ENCODE measurements at places on chromosomes 11 and 22.

- DNase-seq: no peak
Measured at GRCh38 chr11:27234043-27234668, 128.9 kb downstream of the CCDC34 start.

GRCh38 chr11:116913000-116913399 is 75.6 kb upstream of the APOA1 start:
- no peak for DNase-seq

GRCh38 chr11:117144477-117145392 is 648 bp downstream of the PAFAH1B2 start:
- DNase-seq: peak; percentile 77

DNA sequence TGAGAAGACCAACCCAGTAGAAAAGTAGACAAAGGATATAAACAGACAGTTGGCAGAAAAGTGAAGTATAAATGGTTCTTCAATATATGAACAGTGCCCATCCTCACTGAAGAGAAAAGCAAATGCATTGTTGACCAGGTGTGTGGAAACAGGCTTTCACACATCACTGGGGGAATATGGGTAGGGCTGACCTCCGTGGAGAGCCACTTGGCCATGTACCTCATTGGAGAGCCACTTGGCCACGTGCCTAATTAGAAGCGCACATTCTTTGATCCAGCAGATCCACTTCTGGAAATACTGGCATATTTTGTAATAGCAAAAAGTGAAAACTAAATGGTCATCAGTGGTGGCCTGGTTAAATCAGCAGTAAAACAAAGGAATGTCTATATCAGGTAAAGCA is 43.2 kb downstream of the PPP6R3 start:
- DNase-seq: no peak

DNA sequence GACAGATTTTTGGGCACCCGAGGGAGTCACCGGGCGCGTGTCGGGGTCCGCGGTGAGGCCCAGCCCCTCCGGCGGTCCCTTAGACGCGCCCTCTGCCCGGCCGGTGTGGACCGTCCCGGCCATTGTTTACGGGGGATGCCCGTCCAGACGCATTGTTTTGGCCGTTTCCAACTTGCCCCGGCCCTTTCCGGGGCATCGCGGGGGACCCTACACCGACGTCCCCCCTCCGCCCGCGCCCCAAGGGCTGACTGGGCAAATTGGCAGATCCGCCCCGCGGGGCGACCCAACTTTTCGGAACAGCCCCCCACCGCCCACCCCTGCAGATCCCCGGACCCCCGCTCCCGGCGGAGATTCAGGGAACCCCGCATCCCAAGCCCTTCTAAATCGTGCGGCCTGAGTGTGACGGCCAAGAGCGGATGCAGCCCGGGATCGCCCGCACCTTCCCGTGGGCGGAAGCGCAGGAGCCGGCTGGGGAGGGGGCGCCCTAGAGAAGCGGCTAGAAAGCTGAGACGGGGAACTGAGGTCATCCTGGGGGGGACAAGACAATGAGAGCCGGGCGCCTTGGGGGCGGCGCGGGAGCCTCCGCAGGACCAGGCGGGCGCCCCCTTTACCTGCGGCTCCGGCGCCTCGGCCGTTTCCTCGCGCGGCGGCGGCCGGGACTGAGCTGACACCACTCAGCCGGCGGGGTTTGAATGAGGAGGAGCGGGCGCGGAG is 17.1 kb upstream of the CCT8L2 start:
- DNase-seq: no peak

DNA sequence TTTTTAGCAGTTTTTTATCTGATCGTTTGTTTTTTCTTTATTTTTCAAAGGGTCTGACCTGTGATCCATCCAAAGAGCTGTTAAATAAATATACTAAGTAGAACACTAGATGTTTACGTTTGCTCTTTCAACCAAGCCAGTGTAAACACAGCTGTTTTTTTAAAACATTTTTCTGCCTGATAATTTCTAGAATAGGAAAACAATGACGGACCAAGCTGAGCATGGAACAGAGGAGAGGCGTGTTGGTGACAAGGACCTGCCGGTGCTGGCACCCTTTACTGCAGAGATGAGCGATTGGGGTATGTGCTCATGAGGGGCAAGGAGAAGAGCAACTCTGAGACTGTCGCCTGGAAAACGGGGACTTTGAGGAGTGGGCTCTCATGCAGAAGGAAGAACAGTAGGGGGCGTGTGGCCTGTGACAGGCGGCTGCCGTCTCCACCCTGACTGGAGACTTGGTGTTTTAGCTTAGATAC is 28.6 kb upstream of the PANX2 start:
- DNase-seq: no peak

DNA sequence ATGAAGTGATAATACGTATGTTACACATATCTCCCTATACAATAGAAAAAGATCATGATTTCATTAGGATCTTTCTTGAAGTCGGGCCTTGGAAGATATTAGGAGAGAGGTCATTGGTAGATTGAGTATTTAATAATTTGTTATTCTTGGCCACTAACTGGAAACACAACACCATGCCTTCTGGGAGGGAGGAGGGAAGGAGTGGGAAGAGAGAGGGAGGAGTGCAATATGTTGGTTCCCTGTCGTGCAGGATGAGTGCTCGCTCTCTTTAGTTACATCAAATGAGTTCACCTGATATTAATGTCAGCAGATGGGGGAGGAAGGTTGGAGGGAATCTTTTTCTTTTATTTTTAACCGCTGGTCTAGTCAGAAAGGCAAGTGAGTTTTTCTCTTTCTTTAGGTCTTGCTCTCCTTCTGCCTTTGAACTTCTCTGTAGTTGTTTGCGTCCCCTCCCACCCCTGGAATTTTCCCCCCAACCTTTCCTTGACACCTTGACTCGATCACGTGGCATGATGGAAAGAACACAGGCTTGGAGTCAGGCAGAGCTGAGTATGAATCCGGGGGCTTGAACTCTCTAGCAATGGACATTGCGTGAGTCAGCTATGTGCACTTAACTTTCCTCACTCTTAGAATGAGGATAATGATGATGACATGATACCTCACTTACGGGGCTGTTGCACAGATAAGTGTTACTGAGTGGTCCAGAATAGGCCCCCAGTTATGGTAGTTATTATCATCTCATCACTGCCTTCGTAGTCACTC is 6.2 kb downstream of the ADAMTS15 start:
- DNase-seq: no peak

GRCh38 chr11:68813773-68814172 is 27.9 kb downstream of the CPT1A start:
- no peak for DNase-seq

- no peak for DNase-seq
Measured at GRCh38 chr11:92827132-92827531, 142.3 kb upstream of the MTNR1B start.

DNA sequence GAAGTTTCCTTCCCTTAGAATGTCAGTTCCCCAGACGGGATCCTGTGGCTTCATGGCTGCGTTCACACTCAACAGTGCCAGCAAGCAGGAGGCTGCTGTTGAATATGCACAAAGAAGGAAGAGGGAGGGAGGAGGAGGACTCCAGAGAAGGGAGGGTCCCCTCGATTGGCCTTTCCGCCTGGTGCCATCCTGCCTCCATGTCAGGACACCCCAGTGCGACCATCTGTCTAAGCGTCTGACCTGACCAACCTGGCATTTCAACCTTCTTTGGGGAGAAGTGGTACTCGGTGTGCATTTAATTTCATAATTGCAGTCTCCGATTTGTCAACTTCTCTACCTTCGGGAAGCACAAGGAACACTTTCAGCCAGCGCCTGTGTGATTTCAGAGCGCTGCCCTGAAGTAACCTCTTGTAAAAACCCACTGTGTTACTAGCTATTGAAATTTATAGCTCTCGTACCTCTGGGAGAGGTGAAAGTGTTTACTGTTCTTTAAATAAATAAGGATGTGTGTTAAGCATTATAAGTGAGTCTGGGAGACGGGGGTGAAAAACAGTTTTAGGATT is 1491.9 kb downstream of the TBC1D22A start:
- DNase-seq: no peak

DNA sequence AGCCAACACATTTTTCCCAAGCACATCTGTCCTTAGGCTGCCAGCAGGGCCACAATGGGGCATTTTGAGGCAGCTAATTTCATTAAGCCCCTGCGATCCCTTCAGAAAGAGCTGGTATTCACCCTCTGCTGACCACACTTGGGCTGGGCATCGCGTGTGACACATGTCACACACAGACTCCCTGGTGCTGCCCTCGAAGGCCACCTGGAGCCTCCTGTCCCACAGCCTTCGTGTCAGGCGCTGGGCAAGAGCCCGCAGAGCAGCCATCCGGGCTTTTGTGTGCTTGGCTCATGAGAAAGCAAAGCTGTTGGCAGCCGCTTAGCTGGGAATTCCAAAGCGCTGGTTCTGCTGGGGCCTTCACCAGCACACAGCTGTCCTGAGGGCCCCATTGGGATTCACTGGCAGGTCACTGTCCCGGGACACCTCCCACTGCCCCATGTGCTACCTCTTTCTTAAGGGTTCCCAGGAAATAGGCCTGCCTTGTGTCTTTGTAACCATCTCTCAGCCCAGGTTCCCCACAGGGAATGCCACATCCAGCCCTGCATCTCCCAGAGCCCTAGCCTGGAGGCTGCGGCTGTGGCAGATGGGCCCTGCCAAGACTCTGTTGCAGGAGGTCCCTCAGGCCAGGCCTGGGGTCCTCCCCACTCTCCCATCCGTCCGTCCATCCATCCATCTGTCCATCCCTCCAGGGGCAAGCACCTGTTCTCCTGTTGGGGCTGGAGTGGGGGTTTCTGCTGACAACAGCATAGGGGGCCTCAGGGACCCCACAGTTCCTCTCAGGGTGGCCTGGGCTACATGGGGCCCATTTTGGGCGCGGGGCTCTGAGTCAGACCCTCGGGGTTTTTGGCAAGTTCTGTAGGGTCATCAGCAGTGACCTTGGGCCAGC is 4.9 kb downstream of the CLDN5 start:
- DNase-seq: no peak

- DNase-seq: no peak
Measured at GRCh38 chr11:115963156-115963555, 458.9 kb upstream of the CADM1 start.

GRCh38 chr11:21866781-21867180 is 326.1 kb upstream of the ANO5 start:
- no peak for DNase-seq

GRCh38 chr11:97622795-97623194 is 1233.0 kb downstream of the JRKL start:
- no peak for DNase-seq

DNA sequence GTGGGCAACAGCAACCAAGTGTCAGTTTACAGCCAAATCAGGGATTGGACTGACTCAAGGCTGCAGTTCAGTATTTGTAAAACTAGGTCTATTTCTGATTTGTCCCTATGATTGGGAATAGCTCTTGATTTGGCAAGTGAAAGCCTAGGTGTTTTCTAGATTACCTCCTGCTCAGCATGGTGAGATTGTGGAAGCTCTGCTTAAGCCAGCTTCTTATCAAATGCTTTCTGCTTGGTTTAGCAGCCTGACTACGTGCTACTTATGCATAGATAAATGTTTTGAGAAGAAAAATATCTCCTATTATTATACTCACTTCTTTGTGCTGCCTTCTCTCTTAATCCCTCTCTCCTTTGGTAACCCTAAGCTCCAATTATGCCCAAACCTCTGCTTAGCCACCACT is 86.3 kb upstream of the AMOTL1 start:
- DNase-seq: no peak

- DNase-seq: no peak
Measured at GRCh38 chr22:37930952-37931440, 22.4 kb downstream of the C22orf23 start.

- DNase-seq: no peak
Measured at GRCh38 chr11:28727254-28727653, 619.1 kb downstream of the METTL15 start.

DNA sequence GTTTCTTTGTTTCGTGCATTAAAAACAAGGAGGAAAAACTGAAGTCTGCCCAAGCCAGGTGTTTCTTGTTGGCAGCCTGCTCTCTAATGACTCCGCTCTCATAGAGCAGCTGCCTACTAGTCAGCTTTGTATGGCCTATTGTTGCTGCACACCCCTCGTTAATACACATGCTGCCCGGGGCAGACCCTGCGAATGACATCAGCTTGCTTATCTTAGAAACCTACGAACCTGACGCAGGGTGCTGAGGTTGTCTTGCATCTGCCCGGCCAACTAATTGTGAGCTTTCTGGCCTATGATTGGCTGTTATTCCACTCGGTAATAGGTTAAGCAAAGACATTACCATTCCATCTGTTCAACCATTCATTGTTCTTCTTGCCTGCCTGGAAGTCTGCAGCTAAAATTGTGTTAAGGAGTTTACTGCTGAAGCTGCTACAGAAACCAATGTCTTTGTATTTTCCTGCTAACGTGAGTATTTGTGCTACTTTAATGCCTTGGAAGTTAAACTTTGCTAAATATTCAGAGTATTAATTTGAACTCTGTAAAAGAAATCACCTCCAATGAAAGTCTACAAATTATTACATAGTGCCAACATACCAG is 37.5 kb downstream of the ZC3H12C start:
- no peak for DNase-seq

DNA sequence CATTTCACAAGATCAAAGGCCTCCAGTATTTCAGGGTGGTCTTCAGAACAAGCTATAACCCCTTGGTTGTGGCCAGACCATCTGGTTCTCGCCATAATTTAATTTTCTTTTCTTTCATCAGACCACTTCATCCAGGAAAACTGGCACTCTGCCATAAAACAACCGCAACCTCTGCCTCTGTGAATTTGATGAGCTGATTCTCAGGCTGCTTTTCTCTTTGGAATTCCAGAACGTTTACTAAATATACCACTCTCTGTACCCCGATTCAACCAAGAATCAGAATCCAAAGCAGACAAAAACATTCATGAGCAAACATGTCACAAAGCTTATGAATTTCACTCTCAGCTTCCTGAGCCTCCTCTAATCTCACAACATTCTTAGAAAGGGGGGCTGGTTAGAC is 331.8 kb upstream of the SYN3 start:
- no peak for DNase-seq

DNA sequence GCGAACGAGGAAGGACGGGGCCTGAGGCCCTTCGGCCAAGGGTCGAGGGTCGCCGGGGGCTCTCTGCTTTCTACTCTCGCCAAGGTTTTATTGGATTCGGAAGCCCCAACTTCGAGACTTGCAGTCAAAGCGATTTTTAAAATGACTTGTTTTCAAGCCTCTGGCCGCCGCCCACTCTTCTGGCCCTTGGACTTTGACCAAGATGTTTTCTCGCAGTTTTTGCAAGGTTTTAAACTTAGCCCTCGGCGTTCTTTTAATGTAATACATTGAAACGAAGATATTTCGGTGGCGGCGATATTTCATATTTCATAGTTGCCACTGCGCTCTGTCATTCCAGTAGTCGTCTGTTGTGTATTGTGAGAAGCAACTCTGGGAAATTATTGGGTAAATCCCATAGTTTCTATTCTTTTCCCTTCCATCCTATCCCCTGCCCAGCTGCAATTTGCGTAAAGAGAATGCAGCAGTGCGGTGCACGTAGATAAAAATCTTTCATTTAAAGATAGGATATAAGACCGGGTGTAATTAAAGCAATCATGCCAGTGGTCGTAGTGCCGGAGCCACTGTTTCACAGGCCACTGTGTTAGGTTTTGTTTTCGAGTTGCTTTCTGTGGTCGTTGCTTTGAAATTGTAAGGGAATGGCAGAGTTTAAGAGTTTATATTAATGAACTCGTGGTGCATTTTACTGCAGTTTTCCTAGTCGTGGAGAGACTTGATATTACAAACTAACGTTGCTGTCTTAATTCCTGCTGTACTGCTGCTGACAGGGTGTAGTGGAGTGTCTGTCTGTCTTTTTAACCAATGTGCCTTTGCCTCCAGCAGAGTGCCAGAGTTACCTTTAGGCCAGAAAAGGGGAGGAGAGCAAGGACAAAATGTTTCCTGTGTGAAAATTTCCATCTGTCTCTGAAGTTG is 702 bp downstream of the BIRC2 start:
- DNase-seq: peak; percentile 73

- no peak for DNase-seq
Measured at GRCh38 chr11:106708348-106708747, 309.9 kb downstream of the GUCY1A2 start.

All from erythroblast (primary cell).